Osteocyte (in vitro differentiated cells): ENCODE measurements at places on chromosomes 5 and 9.

GRCh38 chr5:121968910-121969607 lies 7.3 kb downstream of the SRFBP1 start:
- no peak for DNase-seq

- no peak for DNase-seq
Observed at GRCh38 chr9:128316421-128316820, 5.8 kb downstream of the TRUB2 start.

GRCh38 chr5:135482381-135482933 lies 30.3 kb upstream of the TIFAB start:
- DNase-seq: no peak

- peak; percentile 91 for DNase-seq
Observed at GRCh38 chr9:131530920-131531832, at the start of gene UCK1. Gene UCK1, minus strand, starts transcription at chr9:131531263. Its CDS starts 89 bp downstream, at chr9:131531174.

- no peak for DNase-seq
Observed at GRCh38 chr9:125919565-125919964, 172.4 kb downstream of the PBX3 start.

DNA sequence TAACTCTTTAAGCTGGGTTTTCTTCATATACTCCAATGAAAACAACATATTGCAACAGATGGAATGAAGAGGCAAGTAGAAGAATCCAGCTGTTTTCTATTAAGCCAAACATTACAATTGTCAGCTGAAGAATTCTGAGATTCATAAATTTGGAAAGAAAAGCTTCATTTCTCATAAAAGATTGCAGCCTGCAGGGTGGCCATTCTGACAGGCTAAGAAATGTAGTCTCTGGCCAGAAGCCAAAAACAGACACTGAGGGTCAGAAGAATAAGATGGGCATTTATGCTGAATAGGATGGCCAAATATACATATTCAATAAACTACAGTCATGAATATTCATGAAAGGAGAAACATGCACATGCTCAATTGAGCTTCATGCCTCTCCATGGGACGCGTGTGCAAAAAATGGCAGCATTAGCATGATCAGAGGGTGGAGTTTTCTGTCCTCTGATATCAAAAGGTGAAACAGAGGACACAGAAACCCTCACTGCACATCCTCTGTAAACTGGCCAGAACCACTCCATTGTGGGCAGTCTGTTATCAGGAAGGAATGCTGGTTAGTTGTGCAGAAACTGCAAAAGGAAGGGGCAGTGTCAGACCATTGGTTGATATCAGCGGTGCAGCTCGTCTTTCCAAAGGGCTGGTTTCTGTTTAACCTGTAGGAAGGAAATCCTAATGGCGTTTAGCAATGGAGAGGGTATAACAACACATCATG lies 50.2 kb downstream of the FXN start:
- DNase-seq: no peak

DNA sequence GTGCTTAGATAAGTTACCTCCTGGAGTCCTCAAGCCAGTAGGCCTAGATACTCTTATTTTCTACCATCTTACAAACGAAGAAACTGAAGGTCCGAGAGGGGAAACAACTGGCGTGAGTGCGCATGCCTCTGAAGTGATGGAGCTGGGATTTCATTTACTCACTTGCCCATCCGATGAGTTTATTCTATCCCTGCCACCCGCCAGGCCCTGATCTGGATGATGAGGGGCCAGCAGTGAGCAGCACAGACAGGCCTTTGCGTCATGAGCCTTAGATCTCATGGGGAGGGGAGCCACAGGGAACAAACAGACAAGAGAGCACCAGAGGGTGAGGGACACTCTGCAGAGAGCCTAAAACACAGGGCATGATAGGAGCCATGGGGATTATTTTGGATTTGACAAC lies 34.1 kb upstream of the SLC2A8 start:
- DNase-seq: no peak

DNA sequence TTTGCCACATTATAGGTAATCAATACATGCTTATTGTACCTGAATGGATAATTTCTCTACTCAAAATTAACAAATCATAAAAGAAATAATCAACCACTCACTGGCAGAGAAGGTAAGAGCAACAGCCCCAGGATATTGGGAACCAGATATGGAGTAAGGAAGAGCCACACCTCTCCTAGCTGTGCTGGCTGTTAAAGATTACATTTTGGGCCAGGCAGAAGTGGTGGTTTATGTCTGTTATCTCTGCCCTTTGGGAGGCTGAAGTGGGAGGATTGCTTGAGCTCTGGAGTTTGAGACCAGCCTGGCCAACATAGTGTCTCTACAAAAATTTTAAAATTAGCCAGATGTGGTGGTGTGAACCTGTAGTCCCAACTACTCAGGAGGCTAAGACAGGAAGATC lies 56.4 kb downstream of the BHMT start:
- DNase-seq: no peak

DNA sequence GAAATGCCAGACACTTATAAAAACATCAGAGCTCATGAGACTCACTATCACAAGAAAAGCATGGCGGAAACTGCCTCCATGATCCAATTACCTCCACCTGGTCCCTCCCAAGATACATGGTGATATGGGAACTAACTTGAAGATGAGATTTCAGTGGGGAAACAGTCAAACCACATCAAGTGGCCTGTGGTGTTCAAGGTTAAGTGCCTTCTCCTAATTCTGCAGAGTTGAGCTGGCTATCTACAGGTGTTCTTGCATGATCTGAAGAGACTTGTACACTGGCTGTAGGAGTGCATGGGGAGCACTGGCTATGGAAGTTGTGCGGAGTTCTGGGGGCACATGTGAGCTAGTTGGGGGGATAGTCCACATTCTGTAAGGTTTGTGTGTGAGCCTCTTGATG lies 34.0 kb upstream of the CKS2 start:
- no peak for DNase-seq

- no peak for DNase-seq
Observed at GRCh38 chr9:91038483-91039124, 237.0 kb downstream of the SYK start.

DNA sequence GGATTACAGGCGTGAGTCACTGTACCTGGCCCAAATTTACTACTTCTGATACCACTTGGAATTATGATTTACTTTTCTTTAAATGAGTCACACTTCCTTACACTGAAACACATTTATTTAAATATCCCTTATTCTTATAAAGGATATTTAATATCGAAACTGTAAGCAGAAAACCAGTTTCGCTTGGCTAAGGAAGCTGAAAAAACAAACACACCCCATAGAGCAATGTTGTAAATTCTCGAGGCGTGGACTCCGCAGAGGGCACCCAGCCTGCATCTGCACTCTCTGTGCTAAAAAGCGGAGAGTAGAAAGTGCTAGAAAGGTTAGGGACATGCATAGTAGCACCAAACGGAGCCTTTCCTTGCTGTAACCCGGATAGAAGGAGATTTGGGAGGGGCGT lies 86.5 kb downstream of the HMCN2 start:
- DNase-seq: no peak

- DNase-seq: no peak
Observed at GRCh38 chr9:124267271-124267807, 9.6 kb downstream of the NEK6 start.

DNA sequence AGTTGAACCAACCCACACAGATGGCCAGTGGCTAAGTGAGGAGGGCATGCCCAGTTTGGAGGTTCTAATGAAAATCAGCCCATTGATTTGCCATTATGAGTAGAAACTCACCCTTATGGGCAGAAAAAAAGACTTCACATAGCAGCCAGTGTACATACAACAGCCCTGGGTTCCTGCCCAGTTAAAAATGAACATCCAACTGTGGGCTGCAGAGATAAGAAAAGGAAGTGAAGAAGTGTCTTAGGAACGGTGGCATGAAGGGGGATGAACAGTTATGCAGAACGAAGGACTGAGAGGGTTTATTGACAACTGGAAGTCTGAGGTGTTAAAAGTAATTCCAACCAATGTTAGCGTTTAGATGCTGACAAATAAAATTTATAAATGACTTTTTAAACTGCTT lies 118.4 kb downstream of the MARCHF3 start:
- DNase-seq: no peak

DNA sequence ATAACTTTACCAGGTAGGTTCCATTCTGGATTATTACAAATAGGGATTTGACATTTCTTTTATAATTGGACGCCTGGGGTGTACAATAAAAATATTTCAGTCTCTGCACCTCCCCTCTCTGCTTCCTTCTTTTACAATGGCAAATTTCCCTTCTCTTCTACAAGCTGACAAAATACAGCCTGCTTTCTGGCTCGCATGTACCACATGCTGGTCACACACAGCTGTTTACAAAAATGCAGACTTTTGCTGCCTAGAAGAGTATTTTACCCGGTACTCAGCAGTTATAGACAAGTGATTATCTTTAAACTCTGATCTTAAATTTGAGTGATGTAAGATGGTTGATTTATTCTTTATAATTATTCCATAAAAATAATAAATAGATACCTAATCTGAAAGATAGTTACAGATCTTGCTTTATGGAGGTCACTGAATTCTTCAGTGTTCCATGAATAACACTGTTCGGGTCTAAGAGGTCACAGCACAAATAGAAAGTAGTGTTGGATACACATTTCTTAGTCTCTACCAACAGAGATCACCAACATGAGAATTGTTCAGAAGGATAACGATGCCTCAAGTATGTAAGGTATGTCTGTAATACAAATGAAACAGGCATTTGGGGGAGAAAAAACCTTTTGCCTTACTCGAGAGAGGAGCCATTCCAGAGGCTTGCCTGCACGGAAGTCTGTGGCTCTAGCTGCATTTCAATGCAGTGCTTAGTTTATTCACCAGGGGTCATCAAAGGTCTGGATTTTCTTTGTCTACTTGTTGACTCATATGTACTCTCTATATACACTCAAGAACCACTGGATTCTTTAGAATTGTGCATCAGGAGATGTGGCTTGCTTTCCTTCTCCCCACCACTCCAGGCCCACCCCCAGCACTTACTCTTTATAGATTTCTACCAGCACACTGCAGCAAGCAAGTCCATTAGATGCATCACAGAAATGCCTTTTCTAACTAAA lies 206.6 kb upstream of the RFX3 start:
- DNase-seq: no peak

DNA sequence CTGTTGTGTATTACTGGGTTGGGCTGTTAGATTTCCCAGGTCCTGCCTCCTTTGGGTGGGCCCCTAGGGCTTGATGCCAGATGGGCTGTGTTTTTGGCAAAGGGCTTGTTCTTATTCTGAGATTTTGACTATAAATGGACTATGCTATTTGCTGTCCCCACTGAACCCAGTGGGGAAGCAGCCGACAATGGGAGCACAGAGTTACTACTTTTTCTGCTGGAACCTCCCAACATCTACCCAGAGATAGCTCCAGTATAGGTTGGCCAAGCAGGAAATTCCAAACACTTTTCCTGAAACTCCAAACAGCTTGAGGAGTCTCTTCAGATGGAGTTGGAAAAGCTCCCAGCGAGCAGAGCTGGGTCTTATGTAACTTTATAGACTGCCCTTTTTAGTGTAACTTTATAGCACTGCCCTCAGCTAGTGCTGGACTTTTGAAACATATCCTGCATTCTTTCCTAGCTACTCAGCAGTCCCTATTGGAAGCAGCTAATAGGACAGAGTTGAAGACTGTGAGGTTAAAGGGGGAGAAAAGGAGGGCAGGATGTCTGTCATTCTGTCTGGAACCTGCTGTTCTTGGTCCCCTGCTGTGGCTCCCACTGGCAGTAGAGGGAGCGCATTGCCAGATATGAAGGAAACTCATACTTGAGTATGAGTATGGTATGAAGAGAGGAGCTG lies 21.0 kb downstream of the RUSC2 start:
- DNase-seq: peak; percentile 88

DNA sequence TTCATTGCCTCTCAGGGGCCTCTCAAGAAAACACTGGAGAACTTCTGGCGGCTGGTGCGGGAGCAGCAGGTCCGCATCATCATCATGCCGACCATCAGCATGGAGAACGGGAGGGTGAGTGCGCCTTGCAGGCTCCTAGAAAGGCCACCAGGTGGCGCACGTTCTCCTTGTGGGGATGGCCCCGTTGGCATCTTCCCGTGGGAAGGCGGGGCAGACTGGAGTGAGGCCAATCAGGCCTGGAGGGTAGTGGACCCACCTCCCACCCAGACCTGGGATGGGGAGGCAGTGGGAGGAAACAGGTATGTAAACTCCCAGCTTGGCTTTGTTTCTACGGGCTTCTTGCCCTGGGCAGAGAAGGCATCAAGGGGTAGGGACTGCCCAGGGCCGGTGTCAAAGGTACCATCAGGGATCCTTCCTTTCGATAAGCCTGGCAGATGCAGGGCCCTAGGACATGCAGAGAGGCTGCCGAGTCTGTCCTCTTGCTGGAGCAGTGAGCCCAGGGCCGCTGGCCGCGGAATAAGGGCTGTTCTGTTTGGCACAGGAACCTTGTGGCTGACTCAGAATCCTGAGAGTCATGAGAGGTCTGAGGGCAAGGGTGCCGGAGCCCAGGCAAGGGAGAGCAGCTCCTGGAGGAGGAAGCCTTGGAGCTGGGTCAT lies 18.9 kb upstream of the SPTLC1 start:
- DNase-seq: peak; percentile 93

GRCh38 chr9:13020146-13021040 lies 245.6 kb downstream of the LURAP1L start:
- DNase-seq: no peak

GRCh38 chr5:95892784-95893354 lies 68.8 kb downstream of the ELL2 start:
- DNase-seq: no peak

- DNase-seq: no peak
Observed at GRCh38 chr9:34572092-34572491, 17.4 kb downstream of the CNTFR start.

GRCh38 chr5:132354381-132355139 lies 14.9 kb upstream of the SLC22A5 start:
- DNase-seq: no peak
